GOT3 (cell line): ENCODE measurements at places on chromosomes 3 and 15.

DNA sequence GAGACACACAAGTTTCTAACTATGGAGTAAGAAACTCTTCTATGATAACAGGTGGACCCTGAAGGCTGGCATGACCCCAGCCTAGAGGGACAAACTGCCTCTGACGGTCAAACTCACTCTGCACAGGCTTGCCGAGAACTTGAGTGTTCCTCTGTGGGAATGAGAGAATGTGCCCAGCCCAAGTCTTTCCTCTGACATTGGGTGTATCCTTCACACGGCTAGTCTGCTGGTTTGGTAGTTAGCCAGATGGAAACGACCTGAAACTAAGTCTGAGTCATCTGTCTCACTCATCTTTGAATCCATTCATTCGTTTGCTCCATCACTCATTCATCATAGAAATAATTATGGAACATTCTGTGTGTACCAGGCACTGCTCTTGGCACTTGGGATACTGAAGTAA, 198.4 kb downstream of the ATP10A start:
- no peak for DNase-seq

DNA sequence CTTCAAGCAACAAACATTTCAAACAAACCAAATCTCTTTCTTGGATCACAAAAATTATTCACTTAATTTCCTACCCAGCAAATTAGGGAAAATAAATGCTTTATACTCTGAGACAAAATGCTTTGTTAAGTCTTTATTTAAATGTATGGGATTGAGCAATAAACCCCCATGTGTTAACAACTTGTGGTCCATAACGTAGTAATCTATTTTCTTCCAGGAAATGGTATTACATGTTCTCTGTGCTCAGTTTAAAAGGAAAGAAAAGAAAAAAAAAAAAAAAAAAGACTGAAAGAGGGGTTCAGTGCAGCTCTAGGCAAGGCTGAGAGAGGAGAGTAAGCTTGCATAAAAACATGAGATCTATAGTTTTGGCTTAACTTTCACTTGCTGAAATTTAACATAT, 102.3 kb downstream of the PIK3CB start:
- no peak for DNase-seq

DNA sequence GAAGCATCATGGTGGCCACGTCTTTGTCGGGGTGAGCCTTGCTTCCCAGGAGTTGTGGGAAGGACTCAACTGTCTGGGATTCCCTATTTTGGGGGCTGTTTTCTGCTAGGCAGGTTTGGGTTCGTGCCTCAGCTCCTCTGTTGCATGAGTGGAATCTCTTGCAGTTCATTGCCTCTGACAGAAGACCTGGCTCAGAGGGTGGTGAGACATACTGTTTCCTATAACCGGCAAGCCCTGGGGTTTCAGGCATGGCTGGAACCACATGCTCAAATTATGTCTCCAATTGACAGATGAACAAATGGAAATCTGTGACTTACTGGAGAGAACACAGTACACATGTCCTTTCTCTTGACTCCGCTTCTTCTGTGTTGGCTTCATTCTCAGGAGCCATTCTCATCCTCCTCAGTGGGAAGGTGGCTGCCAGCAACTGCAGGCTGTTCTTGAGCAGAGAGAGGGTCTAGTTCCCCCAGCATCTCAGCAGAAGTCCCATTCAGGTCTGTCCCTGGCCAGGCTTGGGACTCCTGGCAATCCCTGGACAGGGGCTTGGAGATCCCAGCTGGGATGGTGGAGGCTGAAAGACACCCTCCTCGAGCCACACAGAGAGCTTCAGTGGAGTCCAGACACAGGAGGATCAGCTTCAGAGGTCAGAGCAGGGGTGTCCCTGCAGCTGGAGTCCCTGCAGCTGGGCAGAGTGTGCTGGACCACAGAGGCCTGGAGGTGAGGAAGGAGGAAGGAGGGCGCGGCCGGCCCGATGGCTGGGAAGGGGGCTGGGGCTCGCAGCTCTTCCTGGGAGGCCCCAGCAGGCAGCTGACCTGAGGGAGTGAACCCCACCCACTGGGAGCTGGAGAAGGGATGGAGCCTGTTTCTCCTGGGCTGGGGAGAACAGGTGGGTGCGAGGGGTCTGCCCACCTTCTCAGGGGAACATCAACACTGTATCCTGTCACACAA, 97.6 kb downstream of the LSM3 start:
- no peak for DNase-seq

DNA sequence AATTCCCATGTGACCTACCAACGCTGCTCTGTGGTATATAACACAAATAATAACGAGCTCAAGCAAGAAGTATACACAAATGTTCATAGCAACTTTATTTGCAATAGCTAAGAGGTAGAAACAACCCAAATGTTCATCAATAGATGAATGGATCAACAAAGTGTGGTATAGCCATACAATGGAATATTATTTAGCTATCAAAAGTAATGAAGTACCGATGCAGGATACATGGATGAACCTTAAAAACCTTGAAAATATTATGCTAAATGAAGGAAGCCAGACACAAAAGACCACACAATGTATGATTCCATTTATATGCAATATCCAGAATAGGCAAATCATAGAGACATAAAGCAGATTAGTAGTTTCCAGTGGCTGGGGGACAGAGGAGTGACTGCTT, 15.6 kb upstream of the FEM1B start:
- DNase-seq: no peak

GRCh38 chr15:29420188-29420587, 150.6 kb upstream of the NSMCE3 start:
- no peak for DNase-seq

DNA sequence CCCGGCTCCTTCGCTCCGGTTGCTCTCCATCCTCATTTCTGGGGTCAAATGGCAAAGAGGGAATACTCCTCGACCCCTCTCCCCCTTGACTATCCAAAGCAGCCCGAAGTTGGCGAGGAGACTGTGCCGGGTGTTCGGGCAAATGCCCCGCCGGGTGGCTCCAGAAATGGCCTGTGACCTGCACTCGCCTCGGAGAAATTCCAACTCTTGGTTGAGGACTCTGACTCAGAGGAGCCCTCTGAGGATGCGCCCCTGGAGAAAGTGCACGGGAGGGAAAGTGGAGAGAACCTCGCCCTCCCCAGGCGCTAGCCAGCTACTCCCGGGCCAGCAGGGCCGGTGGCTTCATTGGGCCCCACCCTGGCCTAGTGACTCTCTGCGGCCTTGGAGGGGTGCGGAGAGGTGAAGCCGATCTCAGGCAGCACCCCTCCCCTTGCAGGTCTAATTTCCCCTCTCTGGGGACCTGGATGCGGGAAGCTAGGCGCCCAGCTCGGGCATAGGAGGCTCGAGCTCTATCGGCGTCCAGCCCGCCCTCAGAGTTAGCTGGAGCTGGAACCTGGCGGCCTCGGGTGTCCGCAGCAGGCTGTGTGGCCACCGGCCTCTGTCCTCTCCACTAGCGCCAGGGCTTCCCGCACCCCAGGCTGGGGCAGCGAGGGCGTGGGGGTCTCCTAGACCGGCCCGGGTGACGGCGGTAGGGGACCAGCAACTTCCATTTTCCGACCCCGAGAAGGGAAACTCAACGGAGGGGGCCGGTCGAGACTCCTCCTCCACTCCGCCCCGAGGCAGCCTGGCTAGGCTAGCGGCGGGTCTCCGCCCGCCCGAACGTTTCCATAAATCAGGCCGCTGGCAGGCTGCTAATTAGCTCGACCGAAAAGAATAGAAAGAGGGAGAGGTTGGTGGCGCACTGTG, 29.4 kb downstream of the NR2F2 start:
- no peak for DNase-seq

DNA sequence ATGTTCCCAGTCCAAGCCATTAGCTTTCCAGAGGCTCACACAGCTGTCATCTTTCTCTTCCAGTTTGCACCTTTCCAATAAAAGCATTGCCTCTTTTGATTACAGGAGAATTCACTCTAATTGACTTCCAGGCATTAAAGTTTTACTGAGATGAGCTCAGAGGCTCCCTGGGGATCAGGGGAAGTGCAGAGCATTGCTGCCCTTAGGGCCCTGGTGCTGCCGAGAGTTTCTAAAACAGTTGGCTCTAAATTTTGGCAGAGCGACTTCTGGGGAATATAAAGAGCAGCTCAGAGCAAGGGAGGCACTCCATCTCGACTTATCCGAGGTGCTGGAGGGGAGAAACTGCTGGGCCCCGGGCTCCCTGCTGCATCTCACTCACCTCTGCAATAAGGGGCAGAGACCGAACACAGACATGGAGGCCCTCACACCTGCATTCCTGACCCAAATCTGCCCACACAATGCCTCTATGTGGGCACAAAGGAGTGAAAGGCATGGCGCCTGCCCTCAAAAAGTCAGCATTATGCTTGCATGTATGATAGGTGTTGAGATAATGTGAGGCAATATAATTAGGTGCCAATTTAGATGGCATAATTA, 61.7 kb downstream of the SCN11A start:
- DNase-seq: no peak

DNA sequence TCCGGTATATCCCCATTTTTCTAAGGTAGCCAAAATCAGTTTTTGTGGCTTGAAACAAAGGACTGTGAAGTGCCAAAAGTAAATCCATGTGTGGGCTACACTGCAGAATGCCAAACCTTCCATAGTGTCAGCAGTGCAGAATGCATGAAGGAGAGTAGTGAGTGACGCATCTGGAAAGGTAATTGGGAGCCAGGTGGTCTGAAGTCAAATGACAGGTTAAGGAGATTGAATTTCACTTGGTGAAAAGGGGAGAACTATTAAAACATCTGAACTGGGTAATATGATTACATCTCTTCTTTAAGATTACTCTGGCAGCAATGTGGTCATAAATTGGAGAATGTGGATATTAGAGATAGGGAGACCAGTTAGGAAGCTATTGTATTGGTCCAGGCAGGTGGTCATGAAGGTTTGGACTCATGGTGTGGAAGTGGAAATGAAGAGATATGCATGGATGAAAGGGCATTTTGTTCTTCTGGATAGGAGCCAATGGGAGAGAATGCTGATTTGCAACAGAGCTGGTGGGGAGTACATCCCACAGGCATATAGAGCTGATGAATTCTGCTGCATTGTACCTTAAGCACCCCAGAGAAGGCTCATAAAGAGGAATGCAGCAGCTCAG, 118.2 kb downstream of the ECT2 start:
- DNase-seq: no peak

DNA sequence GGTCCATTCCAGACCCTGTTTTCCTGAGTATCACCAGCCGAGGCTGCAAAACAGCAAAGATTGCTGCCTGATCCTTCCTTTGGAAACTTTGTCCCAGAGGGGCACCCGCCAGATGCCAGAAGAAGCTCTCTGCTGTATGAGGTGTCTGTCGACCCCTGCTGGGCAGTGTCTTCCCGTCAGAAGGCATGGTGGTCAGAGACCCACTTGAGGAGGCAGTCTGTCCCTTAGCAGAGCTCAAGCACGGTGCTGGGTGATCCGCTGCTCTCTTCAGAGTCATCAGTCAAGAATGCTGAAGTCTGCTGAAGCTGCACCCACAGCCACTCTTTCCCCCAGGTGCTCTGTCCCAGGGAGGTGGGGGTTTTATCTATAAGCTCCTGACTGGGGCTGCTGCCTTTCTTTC, 1121.2 kb downstream of the NSUN3 start:
- no peak for DNase-seq

DNA sequence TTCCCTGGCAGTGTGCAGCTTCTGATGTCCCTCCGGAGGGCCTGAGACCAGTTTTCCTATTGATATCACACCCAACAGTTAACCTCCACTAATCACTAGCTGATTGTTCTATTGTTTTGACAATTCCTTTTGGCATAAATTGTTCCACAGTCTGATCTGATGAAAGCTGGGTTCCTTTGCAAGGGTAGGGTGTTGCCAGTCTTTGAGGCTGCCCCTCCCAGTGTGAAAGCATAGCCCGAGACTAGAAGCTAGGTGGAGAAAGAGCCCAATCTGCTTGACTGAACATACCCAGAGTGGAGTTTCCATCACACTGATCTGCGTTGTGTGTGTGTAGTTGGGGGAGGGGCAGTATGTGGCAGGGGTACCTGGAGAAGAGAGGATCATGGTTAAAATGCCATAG, 10.3 kb upstream of the PRICKLE2 start:
- DNase-seq: no peak

DNA sequence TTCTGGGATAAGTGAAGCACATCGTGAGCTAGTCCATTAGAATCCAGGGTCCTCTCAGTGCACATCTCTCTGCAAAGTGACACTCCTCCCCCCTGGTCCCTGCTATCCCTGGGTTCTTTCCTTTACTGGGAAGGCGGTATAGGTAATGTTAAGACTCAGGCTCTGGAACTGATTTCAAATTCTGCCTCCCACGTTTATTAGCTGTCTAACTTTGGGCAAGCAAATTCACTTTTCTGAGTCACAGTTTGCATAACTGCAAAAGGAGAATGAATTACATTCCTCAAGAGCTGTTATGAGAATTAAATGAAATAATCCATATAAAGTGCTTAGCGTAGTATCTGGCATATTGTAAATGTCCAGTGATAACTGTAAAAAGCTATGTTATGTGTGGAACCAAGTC, 168.1 kb upstream of the LRRN1 start:
- DNase-seq: no peak

DNA sequence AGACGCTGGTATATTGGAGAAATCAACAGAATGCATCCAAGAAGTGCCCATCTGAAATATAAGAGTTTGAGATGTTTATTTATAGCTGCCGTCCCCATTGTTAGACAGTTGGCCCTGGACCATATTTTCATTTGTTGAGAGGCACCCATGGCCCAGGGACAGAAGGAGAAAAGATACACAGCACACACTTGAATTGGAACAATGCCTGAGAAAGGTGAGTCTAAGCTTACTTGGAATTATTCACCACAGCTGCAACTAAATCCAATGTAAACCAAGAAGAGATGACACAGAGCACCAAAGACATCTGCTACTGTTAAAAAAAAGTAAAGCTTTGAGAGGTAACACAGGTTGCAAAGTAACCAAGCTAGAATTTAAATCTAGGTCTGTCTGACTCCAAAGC, 525.5 kb upstream of the NAALADL2 start:
- DNase-seq: no peak

GRCh38 chr3:11907667-11908660, 61.3 kb upstream of the TAMM41 start:
- no peak for DNase-seq

DNA sequence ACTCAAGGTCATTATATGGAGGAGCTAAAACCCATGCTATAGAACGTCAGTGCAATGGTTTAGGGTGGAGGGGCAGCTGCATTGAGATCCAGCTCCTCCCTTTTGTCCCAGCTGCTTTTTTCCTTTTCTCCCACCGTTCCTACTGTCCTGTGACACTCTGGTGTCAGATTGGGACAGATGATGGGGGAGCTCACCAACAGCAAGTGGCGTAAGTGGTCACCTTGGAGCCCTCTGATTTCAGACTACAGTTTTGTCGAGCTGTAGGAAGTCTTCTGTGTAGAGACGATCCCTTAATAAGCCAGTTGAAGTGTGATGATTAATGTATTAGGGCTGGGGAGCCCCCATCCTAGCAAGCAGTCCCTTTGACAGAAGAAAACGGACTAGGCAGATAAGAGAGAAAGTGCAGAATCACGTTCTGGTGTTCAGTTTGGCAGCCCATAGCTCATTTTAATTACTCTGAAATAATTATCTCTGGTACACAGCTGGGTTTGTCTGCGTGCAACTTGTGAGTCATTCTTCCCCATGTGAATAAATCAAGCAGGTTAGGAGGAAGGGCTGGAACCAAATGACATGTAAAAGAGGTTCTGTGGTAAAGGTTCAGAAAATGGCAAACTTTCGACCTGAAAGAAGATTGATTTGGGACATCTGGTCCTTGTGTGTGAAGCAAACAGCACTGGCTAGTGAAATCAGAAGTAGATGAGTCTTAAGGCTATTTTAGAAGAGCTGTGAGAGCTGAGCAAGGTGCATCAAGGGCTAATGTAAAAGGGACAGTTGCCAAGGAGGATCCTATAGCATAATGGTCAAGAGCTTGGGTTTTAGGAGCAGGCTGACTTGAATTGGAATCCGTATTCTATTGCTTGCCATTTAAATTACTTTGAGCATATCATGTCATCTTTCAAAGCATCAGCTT, 241.4 kb downstream of the EDEM1 start:
- no peak for DNase-seq
